Foreskin melanocyte (primary cell): ENCODE measurements at places on chromosomes 2 and 18.
A peak's percentile ranks its signal among the peaks of the same experiment; 100 is the strongest.

DNA sequence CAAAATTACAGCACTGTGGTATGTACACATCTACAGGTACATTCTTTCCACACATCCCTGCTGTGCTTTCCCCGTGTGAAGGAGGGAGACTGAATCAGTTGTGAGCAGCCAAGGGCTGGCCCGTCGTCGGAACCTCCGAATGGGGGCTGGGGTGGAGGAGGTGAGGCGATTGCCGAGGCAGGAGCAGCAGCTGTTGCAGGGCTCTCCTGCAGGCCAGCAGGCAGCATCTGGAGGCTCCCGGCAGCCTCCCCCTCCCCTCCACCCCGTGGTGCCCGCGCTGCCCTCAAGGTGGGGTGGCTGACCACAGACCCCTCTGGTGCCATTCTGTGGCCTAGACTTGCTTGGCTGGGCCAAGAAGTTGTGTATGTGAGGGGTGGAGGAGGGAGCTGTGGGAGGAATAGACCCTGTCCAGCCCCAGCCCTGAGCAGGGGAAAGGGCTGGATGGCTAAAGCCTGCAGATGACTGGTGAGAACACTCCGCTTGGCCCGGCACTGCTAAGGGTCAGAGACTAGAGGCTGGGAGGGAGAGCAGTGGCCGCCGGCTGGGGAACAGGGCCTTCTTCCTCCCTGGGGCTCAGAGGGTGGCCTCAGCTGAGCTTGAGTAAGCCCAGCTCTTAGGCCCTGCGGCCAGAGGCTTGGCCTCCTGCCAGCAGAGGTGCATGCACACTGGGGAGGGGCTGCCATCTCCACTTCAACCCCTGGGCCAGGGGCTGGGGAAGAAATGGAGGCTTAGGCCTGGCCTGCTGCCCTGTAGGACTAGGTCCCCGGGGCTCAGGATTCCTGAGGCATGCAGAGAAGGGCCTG is 7.6 kb downstream of the STAMBP start:
- DNase-seq: no peak

DNA sequence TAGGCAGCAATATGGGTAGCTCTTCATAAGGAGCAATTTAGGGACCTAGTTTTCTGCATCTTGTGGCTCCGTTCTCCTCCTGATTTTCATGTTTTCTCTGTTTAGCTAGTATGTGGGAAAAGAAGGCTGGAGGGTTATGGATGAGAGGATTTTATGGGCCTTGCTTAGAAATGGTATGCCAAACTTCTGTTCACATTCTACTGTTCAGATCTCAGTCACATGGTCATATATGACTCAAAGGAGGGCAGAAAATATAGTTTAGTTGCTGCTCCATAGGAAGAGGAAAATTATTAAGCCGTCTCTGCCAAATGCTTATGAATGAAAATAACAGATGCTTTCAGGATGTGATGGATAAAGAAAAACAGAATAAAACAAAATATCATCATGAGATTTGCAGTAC is 361.8 kb upstream of the CWC22 start:
- DNase-seq: no peak

GRCh38 chr2:128750328-128751165 is 431.9 kb upstream of the HS6ST1 start:
- DNase-seq: no peak

GRCh38 chr18:35028536-35028935 is 12.7 kb upstream of the MAPRE2 start:
- no peak for DNase-seq

- DNase-seq: peak; percentile 25
Measured at GRCh38 chr2:203533676-203534591, 1.2 kb downstream of the RAPH1 start.

GRCh38 chr18:75123113-75123512 is 85.8 kb downstream of the PTGR3 start:
- no peak for DNase-seq

DNA sequence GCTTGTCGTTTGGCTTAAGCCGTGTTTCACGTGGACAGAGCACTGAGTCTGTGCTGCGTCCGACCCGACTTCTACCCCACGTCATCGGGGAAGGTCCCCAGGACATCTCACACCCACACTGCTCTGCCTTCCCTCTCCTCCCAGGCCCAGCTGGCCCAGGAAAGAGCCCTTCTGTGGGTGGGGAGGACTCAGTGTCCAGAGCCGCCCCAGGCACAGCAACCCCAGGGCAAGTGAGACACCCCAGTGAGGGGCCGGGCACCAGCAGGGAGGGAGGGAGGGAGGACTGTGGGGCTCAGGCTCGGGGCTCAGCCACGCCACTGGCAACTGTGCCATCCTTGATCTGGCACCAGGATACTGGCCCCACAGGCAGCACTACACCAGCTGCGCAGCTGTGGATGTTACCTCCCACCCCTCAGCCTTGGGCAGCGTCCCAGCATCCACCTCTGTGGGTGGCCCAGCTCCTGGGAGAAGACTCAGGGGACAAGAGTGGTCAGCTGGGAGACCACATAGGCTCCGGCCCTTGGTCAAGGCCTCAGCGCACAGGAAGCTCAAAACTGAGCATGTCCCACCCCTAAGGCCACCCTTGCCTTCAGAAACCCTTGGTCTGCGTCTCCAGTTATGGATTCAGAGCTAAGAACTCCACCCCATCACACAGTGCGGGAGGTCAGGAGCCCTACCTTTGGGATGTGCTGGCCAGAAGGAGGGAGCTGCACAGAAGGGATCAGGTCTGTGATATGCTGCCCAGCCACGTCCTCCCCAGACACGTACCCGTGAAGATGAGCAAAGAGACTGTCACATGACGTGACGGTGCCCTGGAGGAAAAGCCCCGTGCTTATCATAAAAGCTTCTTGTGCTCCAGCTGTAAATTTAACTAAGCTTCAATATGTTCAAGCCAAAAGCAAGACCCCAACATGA is 11.7 kb downstream of the PASK start:
- no peak for DNase-seq

- DNase-seq: no peak
Measured at GRCh38 chr2:36823862-36824261, 127.4 kb downstream of the VIT start.

DNA sequence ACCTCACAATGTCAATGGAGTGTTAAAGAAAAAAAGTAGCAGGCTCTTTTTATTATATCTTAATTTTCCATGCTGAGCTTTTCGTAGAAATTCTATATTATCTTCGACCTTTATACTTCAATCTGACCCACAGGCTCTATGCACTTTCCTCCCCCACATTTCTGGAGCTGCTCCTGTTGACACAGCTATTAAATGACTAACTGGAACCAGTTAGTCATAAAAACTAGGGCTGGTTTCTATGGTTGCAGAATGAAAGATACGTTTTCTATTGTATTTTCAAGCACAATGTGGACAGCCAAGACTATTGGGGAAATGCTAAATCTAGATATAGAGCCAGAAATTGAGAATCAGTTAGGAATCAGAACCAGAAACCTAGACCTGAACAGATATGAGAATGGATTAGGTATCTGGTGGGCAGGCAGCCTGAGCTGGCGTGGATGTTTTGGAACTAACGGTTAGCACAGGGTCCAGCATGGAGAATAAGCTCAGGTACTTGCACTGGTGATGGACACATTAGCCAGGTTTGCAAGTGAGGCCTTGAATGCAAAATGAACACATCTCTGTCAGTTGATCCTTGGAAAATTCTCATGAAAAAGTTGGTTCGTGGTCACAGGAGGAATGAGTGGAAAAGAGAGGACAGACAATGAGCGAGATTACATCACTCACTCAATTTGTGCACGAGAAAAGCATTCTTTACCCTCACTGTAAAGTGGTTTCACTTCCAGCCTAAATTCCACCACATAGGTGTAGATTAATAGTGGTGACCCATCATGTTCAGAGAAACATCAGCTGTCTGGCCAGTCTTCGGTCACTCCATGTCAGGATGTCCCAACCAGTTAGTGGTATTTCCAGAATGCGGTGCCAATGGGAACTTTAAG is 144.6 kb upstream of the EPHA4 start:
- DNase-seq: no peak

DNA sequence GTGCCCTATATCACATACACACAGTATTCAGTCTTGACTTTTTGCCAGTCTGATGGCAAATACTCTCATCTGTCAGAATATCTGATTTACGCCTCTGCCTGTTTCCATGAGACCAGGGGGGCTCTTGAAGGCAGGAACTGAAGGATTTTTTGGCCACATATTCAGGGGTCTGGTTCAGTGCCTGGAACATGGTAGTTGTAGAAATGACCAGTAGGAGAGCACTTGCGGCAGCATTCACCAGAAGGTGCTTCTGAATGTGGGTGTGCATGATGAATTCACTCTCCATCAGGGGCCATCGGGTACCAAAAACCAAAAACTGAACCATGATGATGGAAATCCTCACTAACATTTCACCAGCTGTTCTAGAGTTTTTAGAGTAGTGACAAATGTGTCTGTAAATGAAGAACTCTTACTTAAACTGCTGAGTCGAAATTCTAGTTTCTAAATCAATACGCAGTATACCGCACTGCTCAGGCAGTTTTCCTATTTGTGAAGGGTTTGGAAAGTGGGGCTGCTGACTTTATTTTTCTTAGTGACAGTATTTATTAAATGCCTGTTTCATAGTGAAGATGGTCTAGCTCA is 54.6 kb downstream of the MERTK start:
- DNase-seq: no peak

GRCh38 chr2:152348388-152348787 is 13.4 kb downstream of the FMNL2 start:
- no peak for DNase-seq
